ENCODE measurements at places on chromosomes 11 and 22.

DNA sequence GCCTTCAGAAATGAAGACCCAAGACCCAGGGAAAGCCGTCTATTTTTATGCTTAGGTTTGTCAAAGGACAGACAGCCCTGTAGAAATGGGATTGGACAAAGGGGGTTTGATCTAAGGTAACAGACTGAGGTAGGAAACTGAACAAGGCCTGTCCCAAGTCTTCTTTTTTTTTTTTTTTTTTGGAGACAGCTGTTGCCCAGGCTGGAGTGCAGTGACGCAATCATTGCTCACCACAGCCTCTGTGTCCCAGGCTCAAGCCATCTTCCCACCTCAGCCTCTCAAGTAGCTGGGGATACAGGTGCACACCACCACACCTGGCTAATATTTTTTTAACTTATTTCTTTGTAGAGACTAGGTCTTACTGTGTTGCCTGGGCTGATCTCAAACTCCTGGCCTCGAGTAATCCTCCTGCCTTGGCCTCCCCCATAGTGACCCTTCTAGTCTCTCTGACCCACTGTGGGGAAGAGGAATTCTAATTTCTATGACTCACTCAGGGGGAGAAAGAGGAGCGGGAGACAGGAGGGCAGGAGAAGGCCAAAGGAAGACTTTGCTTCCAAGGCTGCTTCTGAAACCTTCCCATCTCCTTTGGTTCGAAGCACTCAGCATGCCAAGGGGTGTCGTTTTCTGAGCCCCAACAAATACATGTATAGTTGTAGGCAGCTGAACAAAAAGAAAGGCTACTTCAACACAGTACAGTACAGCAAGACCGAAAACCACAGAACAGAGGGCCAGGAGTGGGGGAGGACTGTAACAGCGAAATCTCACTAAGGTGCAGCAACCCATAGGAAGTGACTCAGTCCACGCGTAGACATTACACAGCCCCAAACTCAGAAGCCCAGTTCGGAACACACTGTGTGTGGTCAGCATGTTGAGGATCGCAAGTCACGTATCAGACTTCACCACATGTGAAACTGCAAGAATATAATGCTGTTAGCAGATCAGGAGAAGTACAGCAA is 872 bp downstream of the TMA7B start:
- peak; percentile 93 for DNase-seq

DNA sequence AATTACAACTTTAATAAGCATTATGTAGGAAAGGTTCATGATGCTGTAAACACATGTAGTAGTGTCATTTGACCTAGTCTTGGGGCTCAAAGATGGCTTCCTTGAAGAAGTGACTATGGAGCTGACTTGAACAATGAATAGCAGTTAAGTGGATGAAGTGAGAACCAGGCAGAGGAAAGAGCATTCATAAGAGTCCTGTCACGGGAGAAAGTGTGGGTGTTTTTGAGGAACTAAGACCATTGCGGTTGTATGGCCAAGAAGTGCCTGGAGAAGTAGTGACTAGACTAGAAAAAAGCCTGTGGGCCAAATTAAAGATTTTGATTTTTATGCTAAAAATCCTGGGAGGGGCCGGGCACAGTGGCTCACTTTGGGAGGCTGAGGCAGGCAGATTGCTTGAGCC is 7.2 kb upstream of the IL18BP start:
- DNase-seq = peak; percentile 91

GRCh38 chr11:86577644-86578636 is 94.5 kb downstream of the ME3 start:
- no peak for DNase-seq

- DNase-seq = no peak
These were observed 553 bp downstream of the CD3D start for GRCh38 chr11:118341815-118342489.

DNA sequence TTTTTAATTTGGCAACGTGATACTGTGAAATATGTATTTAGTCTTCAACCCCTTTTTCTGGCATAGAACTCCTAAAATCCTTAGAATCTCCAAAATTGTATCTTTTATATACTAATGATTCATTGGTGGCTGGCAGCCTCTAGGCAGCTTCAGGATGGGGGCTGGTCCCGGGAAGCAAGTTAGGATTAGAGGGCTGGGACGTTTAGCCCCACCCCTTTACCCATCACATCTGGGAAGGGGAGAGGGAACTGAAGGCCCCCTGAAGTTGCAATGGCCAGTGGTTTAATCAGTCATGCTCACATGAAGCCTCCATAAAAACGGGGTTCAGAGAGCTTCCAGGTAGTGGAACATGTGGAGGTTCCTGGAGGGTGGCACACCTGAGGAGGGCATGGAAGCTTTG is 7.1 kb downstream of the IL17RA start:
- DNase-seq = no peak

GRCh38 chr11:131773626-131774025 is 403.2 kb downstream of the NTM start:
- no peak for DNase-seq

DNA sequence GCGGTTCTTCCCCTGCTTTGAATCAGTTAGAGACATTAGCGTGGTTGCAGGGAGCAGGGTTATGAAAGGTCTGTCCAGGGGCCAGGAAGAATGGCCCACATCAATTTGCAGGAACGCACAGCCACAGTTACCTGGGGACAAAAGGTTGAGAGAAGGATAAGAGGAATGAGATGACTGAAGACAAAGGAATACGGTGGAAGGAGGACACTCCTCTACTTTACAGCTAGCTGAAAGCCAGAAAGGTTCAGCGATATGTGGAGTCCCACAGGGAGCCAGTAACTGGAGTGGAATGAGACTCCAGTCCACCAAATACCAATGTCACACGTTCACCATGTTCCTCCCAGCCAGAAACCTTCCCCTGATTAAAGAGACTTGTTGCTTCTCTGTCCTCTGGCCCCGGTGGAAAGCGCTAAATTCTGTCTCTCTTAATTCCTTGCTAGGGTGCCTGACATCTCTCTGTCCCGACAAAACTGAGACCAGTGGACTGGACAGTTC is 10.7 kb downstream of the XNDC1N start:
- DNase-seq = no peak

- no peak for DNase-seq
These were observed 4.7 kb downstream of the SPA17 start for GRCh38 chr11:124678416-124678815.

- DNase-seq = no peak
These were observed 133.5 kb downstream of the RBFOX2 start for GRCh38 chr22:35894937-35895708.

DNA sequence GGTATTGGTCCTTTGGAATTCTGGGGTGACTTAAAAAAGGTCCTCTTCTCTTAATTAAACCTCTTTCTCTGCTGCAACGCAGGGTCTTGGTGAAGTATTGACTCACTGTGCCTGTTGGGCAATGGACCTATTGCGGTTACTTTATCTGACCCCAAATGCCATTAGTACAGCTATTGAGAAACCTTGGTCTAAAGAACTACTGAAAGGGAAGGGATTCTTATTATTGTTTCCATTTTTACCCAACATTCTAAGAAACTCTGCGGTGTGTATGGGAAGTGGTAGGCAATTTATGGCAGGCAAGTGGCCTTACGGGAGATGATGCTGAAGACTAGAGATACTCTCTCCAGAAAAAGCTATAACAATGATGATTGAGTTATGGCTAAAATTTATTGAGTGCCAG is 12.5 kb downstream of the SLC6A5 start:
- DNase-seq = no peak

DNA sequence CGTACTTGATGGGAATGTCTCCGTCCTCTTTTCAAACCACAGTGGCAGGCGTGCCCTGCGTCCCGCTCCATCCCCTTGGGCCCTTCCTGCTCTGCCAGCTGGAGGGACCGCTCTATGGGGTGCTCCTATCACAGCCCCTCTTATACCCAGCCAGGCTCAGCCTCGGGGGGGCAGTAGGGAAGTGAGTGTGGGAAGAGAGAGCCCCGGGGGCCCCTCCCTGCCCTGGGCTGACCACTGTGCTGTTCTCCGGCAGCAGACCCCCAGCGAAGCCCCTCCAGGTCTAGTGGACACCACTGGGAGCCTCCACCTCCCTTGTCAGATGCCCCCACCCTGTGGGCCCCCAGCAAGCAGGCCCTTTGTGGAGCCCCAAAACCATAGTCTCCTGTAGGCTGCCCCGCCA is 572.5 kb downstream of the BRD1 start:
- no peak for DNase-seq

- DNase-seq = no peak
These were observed 16.4 kb downstream of the SLC5A1 start for GRCh38 chr22:32059426-32059825.

DNA sequence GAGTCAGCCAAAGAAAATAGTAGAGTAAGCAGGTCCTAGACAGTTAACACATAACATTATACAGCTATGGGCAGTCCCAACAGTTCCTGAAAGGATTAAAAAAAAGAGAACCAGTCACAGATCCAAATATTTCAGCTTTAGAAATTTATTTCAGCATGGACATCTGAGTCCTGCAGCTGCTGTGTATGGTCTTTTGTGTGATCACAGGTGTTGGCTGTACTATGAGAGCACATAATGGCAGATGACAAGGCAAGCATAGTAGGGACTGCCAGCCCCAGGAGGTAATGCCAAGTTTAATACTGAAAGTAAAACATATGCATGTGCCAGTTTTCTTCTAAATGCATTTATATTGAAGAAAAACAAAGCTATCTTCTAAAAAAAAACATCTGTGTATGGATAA is 158.1 kb downstream of the GRIA4 start:
- DNase-seq = no peak

DNA sequence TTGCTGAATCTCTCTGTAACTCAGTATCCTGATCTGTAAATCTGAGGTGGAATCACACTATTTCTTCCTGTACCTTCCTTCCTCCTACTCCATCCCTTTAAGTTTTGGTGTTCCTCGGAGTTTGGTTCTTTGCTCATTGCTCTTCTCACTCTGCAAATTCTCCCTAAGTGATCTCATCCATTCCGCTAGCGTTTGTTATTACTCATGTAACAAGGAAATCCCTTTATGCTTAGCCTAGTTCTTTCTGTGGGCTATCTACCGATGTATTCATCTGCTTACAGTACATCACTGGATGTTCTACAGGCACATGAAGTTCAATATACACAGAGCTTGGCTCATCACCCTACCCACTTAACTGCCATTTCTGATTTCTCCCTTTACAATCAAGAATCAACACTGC is 1.6 kb upstream of the CEP295 start:
- DNase-seq = no peak

GRCh38 chr22:22245935-22246525 is 1.4 kb downstream of the VPREB1 start:
- DNase-seq = no peak

- DNase-seq = no peak
These were observed 51.8 kb downstream of the SLN start for GRCh38 chr11:107660066-107660465.

DNA sequence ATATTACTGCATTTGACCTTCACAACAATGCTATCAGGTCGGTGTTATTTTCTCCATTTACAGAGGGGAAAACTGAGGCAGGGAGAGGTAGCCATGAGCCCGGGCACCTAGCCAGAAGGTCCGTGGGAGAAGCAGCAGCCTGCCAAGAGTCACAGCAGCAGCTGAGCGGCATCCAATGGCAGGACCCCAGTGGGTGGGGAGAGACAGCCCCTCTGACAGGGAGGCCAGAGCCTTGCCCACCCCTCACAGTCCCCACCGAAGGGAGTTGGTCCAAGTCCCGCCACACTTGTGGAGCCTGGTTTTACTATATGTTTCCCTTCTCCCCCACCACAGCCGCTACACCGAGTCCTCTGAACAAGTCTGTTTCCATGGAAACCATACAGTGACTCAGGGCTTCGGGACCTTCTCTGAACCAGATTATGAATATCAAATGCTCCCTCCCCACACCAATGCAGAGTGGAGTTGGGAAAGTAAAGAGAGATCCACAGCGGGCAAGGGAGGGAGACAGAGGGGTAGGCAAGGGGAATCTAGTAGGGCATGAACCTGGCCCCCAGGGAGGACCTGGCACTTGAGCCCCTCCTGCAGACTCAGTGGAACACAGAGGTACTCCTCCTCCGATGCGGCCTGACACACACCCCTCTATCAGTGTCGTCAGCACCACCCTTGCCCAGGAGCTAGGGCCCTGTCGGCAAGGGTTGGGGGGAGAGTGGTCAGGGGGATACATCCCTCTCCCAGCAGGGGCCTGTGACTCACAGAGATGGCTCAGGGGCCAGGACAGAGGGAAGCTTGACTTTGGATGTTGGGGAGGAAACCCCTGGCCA is 2.5 kb downstream of the CHST1 start:
- DNase-seq = no peak

GRCh38 chr22:39524089-39524752 is 3.9 kb downstream of the ATF4 start:
- no peak for DNase-seq

- DNase-seq = no peak
These were observed 12.0 kb upstream of the DENND5A start for GRCh38 chr11:9277176-9277575.

GRCh38 chr22:39383841-39384625 is 15.5 kb upstream of the TAB1 start:
- DNase-seq = no peak

DNA sequence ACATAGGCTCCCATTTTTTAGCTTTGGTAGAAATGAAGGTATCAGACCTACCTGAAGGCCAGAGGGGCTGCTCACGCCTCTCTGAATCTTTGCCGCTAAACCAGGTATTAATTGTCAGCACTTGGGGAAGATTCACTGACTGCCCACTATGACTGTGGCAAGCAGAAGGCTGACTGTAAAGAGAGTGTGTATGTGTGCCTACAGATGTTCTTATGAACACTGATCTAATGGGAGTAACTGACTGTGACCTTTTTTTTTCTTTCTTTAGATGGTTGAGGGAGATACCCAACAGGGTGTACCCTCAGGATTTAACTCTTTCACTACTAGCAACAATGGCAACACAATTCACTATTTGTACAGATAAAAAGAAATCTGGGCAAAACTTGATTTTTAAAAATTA is at the start of gene RAG2:
Gene RAG2, minus strand, starts transcription at position 186 of the 400 bp plus-strand sequence. CDS start 4,068 bp downstream, outside the sequence.
- DNase-seq = no peak

DNA sequence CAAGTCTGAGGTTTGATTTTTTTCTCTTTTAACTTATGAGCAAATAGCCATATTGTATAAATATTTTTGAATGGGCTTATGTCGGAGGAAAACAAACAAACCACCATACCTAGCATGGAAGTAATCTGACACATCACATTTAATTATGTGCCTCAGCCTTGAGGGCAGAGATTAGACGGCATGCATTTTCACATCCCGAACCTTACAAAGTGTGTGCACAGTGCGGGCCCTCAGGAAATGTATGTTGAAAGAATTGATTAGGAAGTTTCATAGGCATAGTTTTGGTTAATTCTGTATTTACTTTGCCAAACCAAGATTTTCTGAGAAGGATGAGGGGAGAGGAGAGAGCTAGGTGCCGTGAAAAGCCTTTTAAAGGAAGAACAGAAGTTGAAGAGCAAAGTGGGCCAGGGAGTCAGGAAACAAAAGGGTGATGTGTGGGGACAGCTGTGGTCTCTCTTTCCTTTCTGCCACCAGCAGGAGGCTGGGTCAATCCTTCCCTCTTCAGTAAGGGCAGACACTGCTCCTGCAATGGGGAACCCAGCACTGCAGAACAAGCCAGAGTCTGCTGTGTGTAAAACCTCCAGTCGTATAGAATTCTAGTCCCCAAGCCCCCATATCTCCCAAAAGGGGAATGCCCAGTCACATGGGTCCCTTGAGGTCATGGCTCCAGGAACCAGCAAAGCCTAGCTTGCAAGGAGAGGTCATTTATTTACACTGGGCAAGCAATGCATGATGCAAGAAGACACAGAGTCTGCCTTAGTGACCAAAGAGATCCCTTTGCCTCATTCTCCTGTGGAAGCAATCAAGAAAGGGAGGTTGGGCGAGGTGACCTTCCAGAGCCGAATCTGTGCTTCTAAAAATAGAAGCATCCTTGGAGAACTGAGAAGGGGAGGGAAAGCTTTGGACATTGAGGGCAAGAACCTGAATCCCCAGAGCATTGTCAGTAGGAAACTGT is 71.1 kb upstream of the OLFML1 start:
- no peak for DNase-seq

- DNase-seq = no peak
These were observed 23.8 kb downstream of the CD82 start for GRCh38 chr11:44589301-44589700.

Data from GM12864 (cell line).